ENCODE measurements at places on chromosomes 5 and 9.

GRCh38 chr9:110835859-110836271, 167.3 kb downstream of the MUSK start:
- no peak for DNase-seq

DNA sequence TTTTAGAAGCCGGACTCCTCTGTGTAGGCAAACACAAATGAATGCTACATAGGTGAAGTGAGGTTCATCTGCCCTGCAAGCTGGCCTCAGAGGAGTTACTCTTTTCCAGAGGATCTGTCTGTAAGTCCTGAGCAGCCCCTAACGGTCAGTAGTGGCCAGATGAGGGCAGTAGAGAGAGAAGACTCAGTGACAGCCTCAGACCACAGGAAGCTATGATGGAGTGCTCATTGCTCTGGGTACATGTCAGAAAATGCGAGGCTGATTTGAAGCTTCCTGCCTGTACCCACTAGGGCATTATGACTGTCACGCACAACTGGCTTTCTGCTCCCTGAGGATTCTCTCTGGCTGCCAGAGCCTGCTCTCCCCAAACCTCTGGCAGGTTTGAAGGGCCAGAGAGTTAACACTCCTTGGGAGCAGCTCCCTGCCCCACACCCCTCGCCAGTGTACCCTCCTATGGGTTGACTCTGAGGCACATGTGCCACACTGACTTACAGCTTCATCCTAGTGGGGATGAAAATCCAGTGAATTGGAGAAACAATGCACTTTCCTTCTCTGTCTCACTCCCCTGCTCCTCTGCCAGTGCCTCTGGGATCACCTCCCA, 141.5 kb downstream of the GABRG2 start:
- DNase-seq, result no peak

DNA sequence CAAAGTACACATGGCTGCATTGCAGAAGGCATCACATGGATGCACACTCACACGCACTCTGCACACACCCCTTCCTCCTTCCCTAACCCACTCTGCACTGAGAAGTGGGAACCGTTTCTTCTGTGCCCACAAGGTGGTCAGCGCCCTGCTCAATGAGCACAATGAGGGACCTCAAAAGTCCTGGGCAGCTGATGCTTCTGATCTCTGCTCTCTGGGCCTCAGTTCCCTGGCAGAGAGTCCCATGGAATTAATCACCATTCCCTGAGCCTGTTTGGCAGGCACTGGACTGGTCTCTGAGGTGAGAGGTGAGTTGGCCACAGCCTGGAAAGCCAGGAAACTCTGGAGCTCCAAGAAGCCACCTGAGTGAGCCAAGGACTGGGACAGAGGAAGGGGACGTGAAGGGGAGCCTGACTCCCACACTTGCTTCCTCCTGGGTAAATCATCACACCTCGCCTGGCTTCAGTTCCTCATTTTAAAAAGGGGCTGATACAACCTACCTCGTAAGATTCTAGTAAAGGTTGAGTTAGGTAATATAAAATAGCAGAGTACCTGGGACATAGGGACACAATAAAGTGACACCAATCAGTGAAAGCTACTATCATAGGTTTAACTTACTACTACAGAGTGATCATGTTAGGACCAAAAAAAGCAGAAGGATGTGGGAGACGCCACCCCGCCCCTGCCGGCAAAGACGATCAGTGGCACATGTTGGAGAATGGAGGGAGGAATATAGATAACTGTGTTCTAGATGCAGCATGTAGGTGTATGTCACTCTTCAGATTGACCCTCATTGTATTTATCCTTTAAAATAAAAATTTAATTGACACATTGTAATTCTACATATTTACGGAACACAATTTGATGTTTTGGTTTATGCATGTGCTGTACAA, 21.1 kb upstream of the IGFBPL1 start:
- DNase-seq, result no peak

DNA sequence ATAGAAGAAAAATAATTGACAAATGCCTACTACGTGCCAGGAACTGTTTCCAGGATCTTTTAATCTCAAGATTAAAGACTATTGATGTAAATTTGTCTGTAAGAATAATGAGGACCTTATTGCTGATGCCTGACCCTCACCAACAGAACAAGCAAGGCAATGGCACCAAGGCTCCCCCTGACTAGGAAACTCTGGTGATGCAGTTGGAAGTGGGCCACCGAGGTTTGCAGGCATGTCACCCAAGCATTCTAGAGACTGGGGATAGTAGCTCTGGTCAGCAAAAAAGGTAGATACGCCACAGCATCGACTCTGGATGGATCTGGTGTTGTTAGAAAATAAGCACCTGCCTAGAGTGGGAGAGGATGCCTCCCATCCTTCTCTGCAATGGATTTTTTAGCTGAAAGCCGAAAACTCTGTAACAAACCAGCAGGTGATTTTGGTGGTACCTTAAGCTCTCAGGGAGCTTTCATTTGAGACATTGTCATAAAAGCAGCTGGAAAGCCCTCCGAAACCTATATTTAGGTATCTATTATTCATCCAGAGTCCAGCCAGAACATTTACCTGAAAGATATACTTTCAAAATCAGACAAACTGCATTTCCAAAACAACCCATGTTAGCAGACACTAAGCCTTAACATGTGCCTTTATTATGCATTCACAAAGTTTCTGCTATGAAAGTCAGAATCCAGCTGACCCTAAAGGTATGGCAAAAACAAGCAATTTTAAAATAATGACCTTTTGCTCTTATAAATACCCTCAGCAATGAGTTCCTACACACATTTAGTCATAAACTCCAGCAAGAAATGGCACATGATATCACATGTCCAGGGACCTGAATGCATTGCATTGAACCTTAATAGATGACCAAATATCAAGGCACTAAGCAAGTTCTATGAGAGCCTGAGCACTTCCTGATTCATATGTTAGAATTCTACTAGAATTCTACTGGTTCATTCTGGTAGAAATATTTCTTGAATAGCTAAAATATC, 308.4 kb downstream of the PDE4D start:
- no peak for DNase-seq

- DNase-seq, result no peak
Observed at GRCh38 chr5:108762660-108763059, 15.0 kb downstream of the FER start.

DNA sequence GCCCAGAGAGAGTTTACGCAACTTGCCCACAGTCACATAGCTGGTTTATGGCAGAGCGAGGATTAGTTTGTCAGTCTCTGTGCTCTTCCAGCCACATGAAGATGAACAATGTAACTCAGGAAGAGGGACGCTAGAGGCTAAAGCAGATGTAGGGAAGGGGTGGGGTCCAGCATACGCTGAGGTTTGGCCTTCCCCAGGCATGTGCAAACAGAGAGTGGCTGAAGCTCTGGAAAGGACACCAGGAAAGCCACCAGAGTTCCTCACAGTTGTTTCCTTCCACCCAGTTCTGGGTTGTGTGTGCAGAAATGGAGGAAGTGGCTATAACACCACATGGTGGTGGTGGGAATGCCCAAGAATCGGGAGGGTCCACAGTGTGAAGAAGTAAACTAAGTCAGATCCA, 60.0 kb downstream of the SNX18 start:
- no peak for DNase-seq

GRCh38 chr5:73286896-73287295, 113.9 kb downstream of the TMEM174 start:
- DNase-seq, result no peak

GRCh38 chr9:135641745-135642144, 2.4 kb upstream of the GLT6D1 start:
- no peak for DNase-seq

GRCh38 chr5:119630752-119631440, 1.5 kb downstream of the FAM170A start:
- DNase-seq, result no peak

All from Calu3 (cell line).